ENCODE measurements at places on chromosomes 7 and 10.

DNA sequence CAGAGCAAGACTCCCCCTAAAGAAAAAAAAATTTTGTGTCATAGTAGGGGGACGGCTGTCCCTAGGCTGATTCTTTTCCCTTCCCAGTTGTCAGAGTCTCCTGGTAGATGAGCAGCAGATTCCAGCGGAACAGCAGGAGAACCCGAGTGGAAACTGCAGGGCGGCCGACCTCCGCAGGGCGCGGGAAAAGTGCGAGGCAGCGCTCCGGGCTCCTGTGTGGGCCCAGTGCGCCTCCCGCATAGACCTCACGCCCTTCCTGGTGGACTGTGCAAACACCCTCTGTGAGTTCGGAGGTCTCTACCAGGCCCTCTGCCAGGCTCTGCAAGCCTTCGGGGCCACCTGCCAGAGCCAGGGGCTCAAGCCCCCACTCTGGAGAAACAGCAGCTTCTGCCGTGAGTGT, 46.0 kb downstream of the ZAN start:
- DNase-seq = no peak

DNA sequence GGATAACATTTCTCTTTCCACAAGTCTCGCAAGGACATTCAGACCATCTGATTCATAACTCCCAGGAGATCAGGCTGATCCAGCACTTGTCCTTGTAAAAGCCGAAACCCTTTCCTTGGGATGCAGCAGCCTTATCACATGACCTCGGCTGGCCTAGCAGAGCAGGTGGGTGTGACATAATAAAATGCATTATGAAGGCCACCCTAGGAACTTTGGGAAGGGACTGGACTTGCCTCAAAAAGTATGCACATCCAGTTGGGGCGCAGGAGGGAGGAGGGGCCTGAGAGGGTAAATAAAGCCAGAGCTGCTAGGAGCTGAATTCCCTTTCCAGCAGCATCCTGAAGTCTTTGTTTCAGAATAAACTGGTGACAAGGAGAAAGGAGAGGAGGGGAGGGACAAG, 260.8 kb downstream of the SNX13 start:
- peak; percentile 38 for DNase-seq

DNA sequence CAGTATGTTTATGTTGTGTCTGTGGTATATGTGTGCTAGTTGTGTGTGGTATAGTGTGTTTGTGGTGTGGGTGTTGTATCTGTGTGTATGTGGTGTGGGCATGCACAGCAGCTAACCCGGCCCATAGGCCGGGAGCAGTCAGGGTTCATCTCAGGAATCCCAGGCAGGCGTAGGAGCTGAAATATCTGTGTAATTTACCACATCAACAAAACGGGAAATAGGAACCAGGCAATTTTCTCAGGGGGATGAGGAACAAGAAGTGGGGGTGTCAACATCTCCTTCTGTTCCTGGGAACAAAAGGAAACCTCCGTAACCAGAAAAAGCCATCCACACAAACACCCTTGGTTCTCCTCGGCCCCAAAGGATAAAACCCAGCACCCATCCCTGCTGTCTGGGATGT, 24.5 kb upstream of the ZNF488 start:
- DNase-seq = no peak

DNA sequence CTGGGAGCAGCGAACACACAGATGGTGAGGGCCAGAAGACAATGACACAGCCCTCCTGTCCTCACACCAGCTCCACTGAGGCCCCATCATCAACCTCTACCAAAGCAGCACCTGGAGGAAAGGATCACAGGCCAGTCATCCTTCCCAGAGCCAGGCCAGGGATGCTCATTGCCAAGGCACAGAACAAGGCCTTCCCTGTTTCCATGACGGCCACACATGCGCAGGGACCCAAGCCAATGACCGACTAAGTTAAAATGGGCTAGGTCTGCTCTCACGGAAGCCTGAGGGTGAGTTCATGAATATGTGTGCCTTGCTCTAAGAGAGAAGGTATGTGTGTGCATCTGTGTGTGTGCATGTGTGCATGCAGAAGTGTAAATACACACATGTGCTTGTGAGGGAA, 39.6 kb downstream of the COBL start:
- DNase-seq = no peak

Measured in astrocyte of the spinal cord (primary cell).